Stimulated activated CD4-positive, alpha-beta T cell treated with anti-CD3 and anti-CD28 coated beads, Interleukin-12 subunit alpha, Interleukin-12 subunit beta, amount 100 ng/mL, for 4 hours (primary cell): ENCODE measurements at places on chromosomes 16 and 17.

DNA sequence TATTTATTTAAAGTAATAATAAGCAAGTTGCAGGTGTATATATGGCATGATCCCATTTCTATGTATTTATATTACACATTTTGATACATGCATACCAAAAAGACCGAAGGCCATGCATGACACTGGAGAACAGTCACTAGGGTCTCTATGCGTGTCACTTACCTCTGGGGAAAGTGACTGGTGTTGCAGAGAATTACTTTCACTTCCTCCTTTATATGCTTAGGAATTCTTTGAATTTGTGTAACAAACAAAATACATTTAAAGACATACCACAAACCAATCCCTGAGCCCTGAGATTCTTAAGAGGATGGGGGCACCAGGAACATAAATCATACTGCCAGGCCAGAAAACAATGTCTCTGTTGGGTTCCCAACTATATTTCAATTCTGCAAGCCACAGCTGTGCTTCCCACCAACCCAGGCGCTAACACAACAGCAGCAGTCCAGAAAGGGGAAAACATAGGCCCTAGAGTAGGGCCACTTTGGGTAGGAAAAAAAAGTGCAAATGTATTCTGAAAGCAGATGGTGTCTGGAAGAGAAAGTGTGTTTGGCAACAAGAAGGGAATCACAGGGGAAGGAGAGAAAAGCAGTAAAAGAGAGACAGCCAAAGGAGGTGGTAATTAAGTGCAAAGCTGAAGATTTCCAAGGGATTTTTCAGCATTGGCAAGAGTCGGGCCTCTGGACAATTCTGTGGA is 24.5 kb upstream of the HYDIN start:
- no peak for DNase-seq

DNA sequence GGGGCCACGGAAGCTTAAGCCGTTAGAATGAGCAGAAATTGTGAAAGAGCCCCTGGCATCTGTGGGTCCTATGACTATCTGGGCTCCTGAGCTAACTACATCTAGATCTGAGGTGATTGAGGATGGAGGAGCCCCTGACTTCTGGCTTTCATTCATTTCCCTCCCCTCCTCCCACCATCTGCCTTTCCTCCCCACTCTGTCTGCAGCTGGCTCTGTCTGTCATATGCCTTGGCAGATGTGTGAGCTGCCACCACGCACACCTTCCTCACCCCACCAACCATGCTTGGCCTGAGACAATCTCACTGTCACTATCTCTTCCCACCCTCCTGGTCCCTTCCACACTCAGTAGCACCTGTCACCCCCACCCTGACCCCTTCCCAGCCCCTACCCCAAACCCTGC is 5.1 kb downstream of the CD300E start:
- no peak for DNase-seq

DNA sequence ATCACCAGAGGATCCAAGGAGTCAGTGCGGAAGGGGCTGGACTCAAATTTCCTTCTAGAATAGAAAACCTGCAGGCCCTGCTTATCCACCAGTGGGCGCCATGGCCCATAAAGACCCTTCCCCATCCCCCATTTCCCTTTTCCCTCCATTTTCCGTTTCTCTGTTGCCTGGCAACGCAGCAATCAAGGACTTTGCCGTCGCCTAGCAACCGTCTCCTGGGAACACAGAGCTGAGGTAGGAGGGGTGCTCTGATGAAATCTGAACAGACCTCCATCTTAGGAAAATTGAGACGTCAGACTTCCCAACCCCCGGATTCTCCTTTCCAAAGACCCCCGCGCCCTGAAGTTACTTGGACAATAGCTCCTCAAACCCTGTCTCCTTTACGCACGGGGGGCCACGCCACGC is 5.7 kb downstream of the DLG4 start:
- no peak for DNase-seq

- DNase-seq: no peak
Observed at GRCh38 chr16:59701963-59702930, 968.1 kb upstream of the GOT2 start.

DNA sequence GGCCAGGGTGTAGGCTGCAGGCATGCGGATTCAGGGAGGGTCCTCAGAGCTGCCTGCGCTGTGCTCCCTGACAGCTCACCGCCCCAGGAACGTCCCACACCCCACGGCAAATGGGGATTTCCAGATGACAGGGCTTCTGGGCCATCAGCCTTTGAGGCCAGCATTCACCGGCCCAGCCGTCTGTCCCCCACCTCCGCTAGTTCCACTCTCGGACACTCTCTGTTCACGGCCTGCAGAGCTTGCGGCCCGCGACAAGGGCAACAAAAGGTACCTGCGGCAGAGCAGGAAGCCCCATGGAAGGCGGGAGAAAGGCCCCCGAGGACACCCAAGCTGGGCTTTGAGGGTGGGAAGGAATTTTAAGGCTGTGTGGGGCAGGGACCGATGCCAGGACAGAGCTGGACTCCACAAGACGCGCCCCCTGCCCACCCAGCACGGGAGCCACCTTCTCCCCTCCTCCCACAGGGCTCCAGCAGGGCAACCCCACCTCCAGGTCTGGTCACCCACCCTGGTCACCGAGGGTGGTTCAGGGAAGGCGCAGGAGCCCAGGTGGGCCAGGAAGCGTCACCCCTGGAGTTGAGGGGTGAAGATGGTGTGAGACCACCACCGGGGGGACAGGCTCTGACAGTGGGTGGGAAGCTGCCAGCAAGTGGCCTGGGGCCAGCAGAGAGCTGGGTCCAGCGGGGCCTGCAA is 5.6 kb upstream of the CYBA start:
- no peak for DNase-seq

GRCh38 chr16:87951552-87952538 is 611 bp downstream of the BANP start:
- DNase-seq: no peak

GRCh38 chr16:8589057-8589899 is 1.0 kb downstream of the TMEM114 start:
- DNase-seq: no peak
